B cell (primary cell): ENCODE measurements at places on chromosomes 2 and 18. TPM values are rescaled to one million over a fixed set of nuclear protein-coding genes. Genes with fewer than 3 reads are reported as not detected.

- no peak for DNase-seq
Measured at GRCh38 chr18:45044787-45045186, 364.1 kb downstream of the SETBP1 start.

- DNase-seq: no peak
Measured at GRCh38 chr2:226180281-226180884, 619.2 kb downstream of the IRS1 start.

GRCh38 chr18:14974576-14974975 is 226.6 kb downstream of the ANKRD30B start:
- DNase-seq: no peak

DNA sequence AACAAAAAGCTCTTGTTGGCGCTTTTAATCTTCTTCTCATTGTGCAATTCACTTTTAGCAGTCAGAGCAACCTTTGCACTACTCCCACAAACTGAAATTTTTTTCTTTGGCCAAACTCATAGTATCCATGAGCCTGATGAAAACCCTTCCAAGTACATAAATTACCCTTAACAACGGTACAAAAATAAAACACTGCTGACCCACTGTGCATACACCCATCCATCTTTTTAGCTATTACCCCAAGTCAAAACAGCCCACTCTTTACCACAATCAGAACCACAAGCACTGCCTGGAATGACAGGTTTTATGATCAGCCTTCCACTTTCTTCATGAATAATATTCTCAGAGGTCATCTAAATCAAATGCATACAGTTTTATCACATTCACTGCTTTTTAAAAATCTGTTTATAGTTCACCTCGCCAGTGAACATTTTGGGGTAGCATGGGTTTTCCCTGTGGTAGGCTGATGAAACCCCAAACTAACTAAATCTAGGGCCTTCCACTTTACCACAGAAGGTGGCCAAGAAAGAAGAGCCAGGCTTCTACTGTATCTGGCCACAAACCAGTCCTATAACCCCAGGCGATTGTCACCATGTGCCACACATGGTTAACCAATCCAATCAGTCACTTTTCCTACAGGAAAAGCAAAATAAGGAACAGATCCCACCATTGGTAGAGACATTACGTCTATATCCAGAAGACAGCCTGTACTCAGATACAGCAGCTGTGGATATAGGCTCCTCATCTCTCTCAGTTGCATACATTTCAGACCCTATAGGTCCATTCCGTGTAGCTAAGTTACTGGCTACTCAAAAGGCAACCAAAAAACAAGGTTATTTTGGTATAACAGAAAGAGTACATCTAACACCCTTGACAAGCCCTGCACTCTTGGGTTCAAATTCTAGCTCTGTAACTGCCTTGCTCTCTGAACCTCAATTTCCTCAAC is 171.3 kb downstream of the THADA start:
- no peak for DNase-seq

- no peak for DNase-seq
Measured at GRCh38 chr2:219470429-219470828, 28.3 kb upstream of the GMPPA start.

GRCh38 chr2:70043252-70043875 is 43.9 kb upstream of the PCBP1 start:
- no peak for DNase-seq

DNA sequence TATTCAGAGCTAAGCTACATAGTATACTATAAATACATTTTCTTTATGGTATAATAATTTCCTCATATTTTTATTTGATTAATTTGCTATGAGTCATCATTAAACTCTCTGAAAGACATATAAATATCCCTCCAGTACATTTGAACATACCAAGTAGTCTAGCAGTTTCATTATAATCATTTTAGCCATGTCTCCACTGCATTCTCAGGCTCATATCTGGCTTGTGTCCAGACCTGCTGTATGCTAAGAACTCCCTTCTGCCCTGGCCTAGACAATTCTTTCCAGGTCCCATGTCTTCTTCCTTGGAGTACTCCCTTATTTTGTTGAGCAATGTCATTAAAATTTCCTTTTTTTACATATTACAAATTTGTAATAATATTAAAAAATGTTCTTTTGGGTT is 16.6 kb upstream of the DYNC1I2 start:
- DNase-seq: no peak

DNA sequence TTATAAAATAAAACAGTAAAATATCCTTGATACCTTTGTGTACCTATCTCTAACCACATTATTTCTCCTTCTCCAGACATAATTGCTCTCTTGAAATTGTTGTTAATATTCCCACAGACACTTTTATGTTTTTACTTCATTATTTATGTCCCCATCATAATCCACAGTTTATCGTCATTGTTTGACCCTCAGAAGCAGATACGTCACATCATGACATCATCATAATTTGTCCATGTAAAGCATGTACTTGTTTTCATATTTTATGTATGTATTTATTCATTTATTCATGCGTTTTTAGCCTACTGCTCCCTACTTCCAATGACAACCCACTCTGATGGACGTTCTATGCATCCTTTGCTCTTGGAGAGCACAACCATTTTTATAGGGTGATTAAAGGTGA is 1406.9 kb upstream of the NXPH2 start:
- no peak for DNase-seq

DNA sequence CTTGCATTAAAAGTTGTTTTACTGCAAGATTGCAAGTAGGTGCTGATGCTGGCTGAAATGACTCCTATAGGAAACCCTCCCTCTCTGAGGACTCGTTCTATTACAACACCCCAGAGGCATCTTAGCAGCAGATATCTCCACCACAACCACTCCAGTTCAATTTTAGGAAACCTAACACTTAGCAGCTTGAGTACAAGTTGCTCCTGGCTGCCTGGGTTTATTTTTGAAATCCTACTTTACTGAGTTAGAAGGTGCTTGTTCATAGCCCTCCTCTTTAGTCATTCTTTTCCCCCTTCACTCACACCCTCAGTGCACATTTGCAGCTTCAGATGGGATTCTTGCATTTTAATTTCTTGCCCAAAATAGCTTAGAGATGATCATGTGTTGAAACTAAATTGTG is 111.5 kb downstream of the MTCL1 start:
- no peak for DNase-seq

GRCh38 chr2:14716319-14716718 is 83.8 kb downstream of the LRATD1 start:
- no peak for DNase-seq

- DNase-seq: no peak
Measured at GRCh38 chr2:195055996-195056395, 601.0 kb upstream of the SLC39A10 start.

DNA sequence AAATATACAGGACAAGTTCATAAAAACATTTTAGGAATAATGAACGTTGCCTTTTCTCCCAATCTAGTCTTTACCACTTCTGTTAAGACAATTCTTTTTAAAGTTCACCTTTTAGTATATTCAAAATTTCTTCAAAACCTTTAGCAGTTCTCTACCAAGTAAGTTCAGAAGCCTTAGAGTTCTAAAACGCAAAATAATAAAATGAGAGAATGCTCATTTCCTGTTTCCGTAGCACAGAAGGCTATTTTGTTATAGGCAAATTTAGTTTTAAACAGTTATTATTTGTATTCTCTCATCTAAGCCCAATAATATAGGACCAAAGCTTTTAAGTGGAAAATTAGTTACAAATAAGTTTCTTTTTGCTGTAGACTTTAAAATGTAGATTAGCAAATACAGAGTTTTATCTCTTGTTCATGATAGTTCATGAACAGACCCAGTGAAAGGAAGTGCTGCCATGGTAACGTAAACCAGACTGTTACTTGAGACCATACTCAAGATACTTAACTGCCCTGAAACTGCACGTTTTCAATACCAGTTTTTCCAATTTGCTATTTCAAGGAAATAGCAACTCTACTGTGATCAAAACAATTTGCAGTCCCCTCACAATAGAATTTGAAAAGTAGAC is 173.1 kb upstream of the STON1 start:
- DNase-seq: peak; percentile 59

DNA sequence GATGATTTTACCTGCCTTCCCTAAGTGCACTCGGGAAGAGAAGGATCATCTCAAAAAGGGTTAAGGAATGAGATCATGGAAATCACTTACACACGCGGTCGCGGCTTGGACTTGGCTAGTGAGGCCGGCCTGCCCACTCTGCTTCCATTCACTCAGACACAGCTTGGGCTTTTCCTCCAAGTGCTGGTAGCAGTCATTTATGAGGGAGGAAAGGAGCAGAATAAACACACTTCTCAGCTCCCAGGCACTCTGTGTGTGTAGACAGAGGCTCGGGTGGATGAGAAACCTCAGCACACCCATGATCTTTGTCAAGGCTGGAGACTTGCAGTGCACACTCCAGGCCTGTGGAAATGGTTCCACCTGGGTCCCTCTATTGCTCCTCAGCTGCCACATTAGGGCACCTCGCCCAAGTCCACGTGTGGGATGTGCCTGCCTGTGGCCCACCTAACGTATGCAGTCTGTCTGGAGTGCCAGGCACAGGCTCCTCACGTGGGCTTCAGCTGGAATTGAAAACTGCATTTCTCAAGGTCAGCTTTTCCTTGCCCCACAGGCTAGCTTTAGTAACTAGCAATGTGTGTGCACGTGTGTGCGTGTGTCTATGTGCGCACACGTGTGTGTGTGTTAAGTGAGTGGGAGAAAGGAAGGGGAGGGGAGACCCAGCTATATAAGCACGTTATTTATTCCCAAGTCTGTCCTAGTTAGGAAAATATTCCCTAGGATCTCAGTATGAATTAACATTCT is 288.4 kb downstream of the SOX11 start:
- no peak for DNase-seq

GRCh38 chr2:226963528-226963927 is 127.7 kb downstream of the RHBDD1 start:
- no peak for DNase-seq

GRCh38 chr2:184041077-184041476 is 557.3 kb upstream of the ZNF804A start:
- no peak for DNase-seq

GRCh38 chr2:47007826-47008225 is 92.2 kb upstream of the MCFD2 start:
- no peak for DNase-seq

GRCh38 chr2:240458044-240458899 is 22.8 kb downstream of the GPC1 start:
- no peak for DNase-seq

DNA sequence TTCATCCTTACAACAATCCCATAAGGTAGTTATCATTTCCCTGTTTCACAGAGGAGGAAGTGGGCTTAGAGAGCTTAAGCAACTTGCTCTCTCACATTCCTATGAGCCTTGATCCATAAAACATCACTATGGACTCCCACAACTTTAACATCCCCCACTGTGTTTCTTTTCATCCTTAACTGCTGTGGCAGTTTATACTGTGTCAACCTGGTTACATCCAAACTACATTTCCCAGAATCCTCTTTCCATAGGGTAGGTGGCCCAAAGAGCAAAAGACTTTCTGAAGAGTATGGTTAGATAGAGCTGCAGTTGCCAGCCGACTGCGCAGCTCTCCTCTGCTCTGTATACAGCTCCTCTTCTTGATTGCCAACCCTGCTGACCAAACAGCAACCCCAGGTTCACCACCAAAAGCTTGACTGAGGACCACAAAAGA is 22.5 kb downstream of the MAP3K2 start:
- DNase-seq: no peak

DNA sequence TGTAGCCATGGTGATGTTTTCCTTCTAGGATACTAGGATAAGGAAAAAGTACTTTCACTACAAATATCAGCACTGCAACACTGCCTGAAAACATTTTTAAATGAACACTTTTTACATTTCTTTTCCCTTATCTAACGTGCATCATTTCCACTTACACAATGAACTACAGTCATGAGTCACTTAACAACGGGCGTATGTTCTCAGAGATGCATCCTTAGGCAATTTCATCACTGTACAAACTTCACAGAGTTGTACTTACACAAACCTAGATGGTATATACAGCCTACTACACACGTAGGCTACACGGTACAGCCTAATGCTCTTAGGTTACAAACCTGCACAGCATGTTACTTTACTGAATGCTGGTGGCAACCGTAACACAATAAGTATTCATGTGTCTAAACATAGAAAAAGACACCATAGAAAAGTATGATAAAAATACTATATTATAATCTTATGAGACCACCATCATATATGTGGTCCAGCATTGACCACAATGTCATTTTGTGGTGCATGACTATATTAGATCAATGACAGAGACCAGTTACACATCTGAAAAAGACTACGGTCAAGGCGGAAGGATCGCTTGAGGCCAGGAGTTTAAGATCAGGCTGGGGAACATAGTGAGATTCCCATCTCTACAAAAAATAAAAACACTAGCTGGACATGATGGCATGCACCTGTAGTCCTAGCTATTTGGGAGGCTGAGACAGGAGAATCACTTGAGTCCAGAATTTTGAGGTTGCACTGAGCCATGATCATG is 39.8 kb downstream of the WDR33 start:
- DNase-seq: no peak

DNA sequence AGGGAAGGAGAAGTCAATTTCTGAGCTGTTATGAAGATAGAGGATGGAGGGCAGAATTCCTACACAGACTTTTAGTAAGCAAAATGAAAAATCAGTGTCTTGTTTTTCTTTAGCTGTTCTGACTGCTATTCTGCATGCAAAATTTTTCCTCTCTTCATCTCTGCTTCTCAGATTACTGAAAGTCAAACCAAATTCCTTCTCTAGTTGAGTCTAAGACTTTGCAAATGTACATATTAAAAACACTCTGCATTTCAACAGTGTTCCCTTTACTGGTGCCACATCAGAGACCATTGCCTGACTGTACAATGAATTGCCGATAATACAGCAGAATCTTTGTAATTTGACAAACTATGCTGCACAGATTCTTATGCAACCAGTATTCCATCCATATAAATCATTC is 198.8 kb downstream of the EXOC6B start:
- DNase-seq: no peak

- no peak for DNase-seq
Measured at GRCh38 chr2:133026536-133027177, 356.7 kb upstream of the LYPD1 start.

- no peak for DNase-seq
Measured at GRCh38 chr2:225120186-225120585, 77.9 kb upstream of the DOCK10 start.

- DNase-seq: peak; percentile 60
Measured at GRCh38 chr2:240060977-240061591, 7.8 kb upstream of the OR6B3 start.

KCNG2 gene
- 0.07 TPM in 1 of 2 replicates, not detected in the other for polyA plus RNA-seq

ARPC2 gene
- 309 and 314 TPM in 2 replicates for polyA plus RNA-seq

FAHD2A gene
- polyA plus RNA-seq: 22.9 and 23.7 TPM in 2 replicates

IL36A gene
- not detected in 2 replicates for polyA plus RNA-seq

ABHD3 gene
- 24.7 and 43.6 TPM in 2 replicates for polyA plus RNA-seq

OR6B2 gene
- polyA plus RNA-seq: not detected in 2 replicates

GRB14 gene
- polyA plus RNA-seq: not detected in 2 replicates

MRPL44 gene
- polyA plus RNA-seq: 8.9 and 13.9 TPM in 2 replicates

MRO gene
- not detected in 2 replicates for polyA plus RNA-seq

PRADC1 gene
- 3.3 and 4.6 TPM in 2 replicates for polyA plus RNA-seq

EDAR gene
- 0.03 and 0.23 TPM in 2 replicates for polyA plus RNA-seq

ALPG gene
- not detected in 2 replicates for polyA plus RNA-seq

PLB1 gene
- polyA plus RNA-seq: 0.17 and 0.51 TPM in 2 replicates
